Testis (tissue), 5 donors: ENCODE measurements at places on chromosomes 2 and 18. TPM values are rescaled to one million over a fixed set of nuclear protein-coding genes. Genes with fewer than 3 reads are reported as not detected.

RNU2-63P gene
- total RNA-seq = not detected

POU3F3 gene
- 1.7 TPM for total RNA-seq

RNF125 gene
- 2.0 TPM for total RNA-seq

DNER gene
- total RNA-seq = 2.0 TPM

CELF4 gene
- total RNA-seq = 4.8 TPM

PSMA8 gene
- 13.1 TPM for total RNA-seq

CAPN10 gene
- 104 TPM for total RNA-seq

MYL1 gene
- total RNA-seq = not detected

ESCO1 gene
- 43.0 TPM for total RNA-seq

GLI2 gene
- total RNA-seq = 16.5 TPM

GPR45 gene
- total RNA-seq = 0.68 TPM

YES1 gene
- total RNA-seq = 193 TPM

UGT1A5 gene
- total RNA-seq = 0.16 TPM

DNA sequence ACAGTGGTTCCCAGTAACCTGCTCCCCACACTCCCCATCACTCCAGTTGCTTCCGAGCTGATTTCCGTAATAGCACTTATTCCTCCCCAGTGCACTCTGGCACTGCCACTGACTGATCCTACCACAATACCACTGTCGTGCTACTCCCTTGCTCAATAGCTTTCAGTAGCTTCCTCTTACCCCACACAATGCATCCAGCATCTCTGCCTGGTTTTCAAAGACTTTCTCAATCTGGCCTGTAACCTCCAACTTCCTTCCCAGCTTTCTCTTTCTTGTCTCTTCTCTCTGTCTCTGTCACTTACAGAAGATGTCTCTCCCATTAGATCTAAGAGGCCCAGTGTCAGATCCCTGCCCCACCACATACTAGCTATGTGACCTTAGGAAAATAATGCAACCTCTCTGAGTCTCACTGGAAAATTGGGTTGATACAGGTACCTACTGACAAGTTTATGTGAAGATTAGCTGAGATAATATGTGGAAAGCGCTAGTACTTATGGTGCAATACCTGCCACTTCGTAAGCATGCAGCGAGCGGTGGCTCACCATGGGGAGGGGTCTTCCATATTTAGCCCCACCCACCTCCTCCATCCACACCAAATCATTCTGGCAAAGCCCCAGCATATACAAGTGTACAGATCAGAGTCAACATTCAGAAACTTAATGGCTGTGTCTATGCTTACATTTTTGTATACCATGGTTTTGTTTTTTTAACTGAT, 36.7 kb downstream of the SFXN5 start:
- no peak for DNase-seq

DNA sequence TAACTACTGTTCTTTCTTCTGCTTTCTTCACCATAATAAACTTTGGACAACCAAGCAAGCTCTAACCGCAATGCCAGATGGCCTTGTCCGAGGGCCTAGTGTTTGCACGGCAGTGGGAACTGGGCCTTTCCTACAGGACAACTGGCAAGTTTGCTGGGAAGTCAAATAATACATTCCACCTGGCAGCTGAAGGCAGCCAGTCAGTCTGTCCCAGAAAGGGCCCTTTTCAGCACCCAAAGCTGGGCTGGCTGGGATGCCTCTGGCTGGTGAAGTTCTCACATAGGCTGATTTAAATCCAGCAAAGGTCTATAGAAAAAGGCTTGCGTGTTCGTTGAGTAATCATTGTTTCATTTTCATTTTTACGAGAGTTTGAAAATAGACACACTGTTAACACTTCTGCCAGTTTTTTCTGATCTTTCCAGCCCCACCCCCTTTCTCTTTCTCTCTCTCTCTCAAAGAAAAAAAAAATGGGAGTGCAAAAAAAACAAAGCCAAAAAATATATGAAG, 110.0 kb upstream of the EPAS1 start:
- peak; percentile 42 for DNase-seq

- no peak for DNase-seq
Measured at GRCh38 chr2:219445220-219445640, 10.6 kb downstream of the SPEG start.

GRCh38 chr2:120385355-120386127, 39.6 kb downstream of the INHBB start:
- no peak for DNase-seq

DNA sequence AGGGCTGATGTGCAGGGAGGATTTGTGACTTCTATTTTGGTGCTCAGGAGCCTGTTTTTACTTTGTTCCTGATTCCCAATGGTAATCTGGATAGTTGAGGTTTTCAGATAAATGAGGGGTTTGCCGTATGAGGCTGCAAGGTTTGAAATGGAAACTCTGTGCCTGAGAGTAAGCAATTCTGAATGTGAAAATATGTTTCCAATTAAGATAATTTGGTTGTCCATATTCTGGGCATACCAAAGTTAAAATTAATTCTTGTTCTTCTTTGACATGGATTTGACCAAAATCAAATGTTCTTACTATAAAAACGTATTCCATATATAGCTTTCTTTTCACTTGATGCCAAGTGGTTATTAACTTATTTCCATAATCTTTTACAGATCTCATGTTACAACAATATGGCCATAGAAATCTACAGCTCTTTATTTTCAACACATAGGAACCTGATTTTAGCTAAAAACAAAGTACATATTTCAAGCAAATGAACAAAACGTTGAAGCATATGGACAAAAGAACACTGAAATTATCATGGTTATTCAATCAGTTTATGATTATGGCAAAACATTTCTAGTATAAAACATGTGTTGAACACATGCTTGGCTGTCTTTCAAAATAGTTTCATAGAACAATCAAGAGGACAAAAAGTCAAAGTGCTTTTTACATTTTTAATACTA, 63.4 kb upstream of the ARHGAP28 start:
- no peak for DNase-seq

GRCh38 chr18:52657043-52657805, 317.2 kb downstream of the DCC start:
- no peak for DNase-seq

DNA sequence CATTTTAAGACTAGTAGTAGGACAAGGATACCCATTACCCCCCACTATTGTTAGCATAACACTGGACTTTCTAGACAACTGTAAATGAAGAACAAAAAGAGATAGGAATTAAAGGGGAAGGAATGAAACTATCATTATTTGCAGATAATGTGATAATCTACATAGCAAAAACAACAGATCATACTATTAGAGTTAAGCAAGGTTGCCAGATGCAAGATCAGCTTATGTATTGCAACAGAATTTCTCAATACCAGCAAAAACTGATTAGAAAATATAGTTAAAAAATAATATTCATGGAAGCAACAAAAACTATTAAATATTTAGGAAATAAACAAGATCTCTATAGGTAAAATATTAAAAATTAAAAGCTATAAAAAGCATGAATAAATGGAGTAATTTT, 194.4 kb upstream of the SPRED2 start:
- no peak for DNase-seq

DNA sequence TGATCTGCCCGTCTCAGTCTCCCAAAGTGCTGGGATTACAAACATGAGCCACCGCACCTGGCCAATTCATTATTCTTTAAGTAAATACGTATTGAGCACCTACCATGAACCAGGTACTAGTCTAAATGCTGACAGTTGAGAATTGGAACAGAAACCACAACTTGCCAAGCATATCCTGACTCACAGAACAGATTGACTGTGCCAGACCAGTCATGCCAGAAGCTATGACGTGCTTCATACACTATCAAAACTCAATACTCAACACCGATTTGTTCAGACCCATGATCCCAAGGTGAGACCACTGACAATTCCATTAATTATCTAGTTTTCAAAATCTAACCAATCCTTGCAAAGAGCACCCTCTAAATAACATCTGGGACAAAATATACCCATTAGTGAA, 148.6 kb downstream of the B3GNT2 start:
- DNase-seq = no peak

DNA sequence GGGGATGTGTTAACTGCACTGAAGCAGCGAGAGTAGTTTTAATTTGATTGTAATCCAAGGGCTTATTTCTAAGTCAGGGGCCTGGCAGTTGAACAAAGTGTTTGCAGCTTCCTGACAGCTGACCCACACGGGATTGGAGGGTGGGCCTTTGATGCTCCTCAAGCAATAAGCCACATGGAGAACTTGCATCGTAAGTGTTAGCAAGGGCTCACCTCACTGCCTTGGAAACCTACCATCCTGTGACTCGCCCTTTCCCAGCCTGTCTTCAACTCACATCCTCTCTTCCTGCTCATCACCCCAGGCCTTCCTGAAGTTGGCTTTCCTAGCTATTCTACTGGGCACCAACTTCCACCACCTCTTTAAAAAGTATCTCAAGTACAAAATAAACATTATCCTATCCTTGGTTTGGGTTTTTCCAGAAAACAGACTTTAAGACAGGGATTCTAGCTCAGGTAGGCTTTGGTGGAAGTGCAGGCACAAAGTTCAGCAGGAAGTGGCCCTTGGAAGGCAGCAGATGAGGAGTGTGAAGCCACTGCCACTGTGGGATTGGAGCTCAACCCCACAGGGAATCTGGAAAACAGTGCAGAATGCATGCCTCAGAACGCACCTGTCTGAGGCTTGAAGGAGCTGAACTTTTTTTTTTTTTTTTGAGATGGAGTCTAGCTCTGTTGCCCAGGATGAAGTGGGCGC, 31.6 kb downstream of the B3GNT2 start:
- no peak for DNase-seq

GRCh38 chr2:149739171-149739882, 151.8 kb upstream of the MMADHC start:
- DNase-seq = no peak

DNA sequence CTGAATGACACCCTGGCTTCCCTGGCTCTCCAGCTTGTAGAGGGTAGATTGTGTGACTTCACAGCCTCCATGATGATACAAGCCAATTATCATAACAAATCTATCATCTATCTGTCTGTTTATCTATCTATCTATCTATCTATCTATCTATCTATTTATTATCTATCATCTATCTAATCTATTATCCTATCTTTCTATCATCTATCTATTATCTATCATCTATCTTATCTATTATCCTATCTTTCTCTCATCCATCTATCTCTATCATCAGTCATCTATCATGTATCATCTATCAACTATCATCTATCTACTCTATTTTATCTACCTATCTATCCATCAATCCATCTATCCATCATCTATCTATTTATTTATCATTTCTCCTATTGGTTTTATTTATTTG, 361.8 kb downstream of the RNF144A start:
- no peak for DNase-seq

DNA sequence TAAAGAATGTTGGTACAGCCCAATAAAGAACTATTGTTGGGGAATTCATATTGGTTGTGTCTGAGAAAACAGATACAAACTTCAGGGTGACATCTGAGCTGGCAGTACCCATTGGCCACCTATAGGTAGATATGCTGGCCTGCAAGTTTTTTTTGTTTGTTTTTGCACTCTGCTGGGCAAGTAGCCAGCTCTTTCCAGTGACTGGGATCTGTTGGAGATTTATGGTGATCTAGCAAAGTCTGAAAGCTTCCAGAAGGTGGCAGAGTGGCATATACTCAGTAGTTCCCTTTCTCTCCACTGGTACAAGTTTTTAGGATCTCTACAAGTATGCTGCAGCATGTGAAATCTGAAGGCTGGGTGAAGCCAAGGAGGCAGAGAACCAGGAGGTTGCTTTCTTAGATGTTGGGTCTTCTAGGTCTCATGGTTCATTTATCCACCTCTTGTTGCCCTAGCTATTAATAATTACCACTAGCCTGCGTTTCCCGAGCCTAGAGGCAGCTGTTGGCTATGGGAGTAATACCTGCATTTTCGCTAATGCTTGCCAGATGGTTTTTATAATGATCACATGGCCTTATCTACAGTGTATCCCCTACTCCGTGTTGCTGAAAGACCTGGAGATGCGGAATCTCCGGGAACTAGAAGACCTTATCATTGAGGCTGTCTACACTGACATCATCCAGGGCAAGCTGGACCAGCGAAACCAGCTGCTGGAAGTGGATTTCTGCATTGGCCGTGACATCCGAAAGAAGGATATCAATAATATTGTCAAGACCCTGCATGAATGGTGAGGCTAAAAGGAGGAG, 9.5 kb downstream of the COPS7B start:
- DNase-seq = peak; percentile 43

- no peak for DNase-seq
Measured at GRCh38 chr18:44502790-44503189, 177.9 kb upstream of the SETBP1 start.

- DNase-seq = no peak
Measured at GRCh38 chr2:200525066-200525465, 941 bp upstream of the SGO2 start.

- DNase-seq = peak; percentile 11
Measured at GRCh38 chr2:240404174-240404852, 31.1 kb upstream of the GPC1 start.

- DNase-seq = peak; percentile 9
Measured at GRCh38 chr2:240229603-240230235, 89.3 kb upstream of the OTOS start.

- no peak for DNase-seq
Measured at GRCh38 chr2:230905448-230906421, 19.3 kb downstream of the GPR55 start.

- DNase-seq = no peak
Measured at GRCh38 chr2:113220970-113221708, 47.4 kb downstream of the PSD4 start.

GRCh38 chr2:113278073-113278741, 514 bp downstream of the PAX8 start:
- no peak for DNase-seq

DNA sequence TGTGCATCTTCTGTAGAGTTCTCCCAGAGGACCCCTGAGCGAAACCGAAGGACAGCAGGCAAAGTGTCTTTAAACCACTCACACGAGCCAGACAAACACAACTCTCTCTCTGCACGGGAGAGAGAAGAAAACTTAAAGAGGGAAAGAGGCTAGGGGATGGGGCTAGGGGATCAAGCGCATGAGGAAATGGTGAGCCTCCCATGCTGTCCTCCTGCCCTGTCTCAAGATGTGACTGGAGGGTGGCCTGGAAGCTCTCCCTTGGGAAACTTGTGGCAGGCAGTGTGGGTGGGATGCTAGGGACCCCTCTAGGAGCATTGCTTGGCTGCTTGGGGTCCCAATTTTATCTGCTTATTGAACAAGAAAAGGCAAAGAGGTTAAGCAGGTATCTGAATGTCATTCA, 44.5 kb downstream of the CYP26B1 start:
- no peak for DNase-seq

- DNase-seq = peak; percentile 91
Measured at GRCh38 chr2:208175069-208175839, 11.9 kb upstream of the CRYGA start.

DNA sequence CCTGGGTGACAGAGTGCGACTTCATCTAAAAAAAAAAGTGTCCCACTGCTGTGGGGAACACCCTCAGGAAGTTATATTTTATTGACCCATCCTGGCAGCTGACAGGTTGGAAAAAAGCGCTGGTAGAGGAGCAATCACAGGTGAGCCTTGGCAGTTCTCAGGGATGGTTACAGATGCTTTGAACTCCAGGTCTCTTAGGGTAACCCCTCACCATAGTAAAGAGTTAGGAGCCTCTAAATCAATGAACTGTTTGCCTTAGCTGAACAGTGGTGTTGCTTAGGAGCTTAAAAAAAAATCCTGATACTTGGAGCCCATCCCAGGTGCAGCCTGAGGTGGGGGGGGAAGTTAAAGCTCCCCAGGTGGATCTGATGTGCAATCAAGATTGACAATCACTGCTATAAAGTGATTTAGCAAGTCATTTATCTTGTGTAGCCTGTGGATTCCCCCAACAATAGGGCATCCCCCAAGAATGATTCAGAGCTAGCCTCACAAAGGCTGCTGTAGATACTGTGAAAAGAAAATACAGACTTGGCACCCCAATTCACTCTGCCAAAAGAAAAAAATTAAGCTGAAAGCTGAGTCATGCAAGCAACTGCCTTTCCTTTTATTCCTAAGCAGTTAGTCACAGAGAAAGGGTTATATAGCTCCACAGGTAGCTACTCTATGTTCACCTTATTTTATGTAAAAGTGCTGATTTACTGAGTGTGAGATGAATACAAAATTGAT, 14.8 kb downstream of the SLC16A14 start:
- DNase-seq = no peak
